ENCODE measurements at places on chromosomes 13 and 19. TPM values are rescaled to one million over a fixed set of nuclear protein-coding genes. Genes with fewer than 3 reads are reported as not detected.

GRCh38 chr13:25179832-25180774 is 8.0 kb upstream of the AMER2 start:
- DNase-seq, result no peak

GRCh38 chr19:16970821-16971220 is 55.8 kb downstream of the CPAMD8 start:
- no peak for DNase-seq

DNA sequence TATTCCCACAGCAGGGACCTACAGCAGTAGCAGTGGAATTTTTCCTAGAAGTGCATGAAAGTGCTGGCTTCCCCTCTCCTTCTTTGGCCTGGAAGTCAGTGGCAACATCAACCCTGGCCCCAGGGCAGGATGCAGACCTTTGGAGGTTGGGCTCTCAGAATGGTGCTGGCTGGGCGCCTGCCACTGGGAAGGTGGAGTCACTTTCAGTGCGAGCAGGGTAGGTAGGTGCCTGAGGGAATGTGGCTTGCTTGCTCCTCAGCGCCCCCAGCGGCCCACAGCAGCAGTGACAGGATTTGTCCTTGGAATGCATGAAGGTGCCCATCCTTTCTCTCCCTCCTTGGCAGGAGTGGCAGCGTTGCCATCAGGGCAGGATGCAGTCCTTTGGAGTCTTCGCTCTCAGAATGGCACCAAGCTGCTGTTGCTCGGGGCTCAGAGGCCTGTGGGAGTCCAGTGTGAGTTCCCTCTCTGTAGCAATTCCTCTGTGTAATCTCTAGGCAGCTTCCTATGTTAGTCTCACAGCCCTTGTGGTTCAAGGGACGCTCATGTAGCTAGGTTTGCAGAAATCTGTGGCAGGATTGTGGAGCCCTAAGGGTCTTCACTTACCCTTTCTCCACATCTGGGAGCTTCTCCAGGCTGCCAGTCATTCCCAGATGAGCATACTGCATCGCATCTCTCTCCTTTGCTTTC is 354.4 kb upstream of the DACH1 start:
- DNase-seq, result peak; percentile 63

- DNase-seq, result no peak
Observed at GRCh38 chr13:86765462-86765861, 905.7 kb upstream of the SLITRK5 start.

GRCh38 chr19:821231-821824 is 427 bp downstream of the PLPPR3 start:
- DNase-seq, result no peak

- DNase-seq, result no peak
Observed at GRCh38 chr19:15101479-15102082, 5.6 kb upstream of the SYDE1 start.

DNA sequence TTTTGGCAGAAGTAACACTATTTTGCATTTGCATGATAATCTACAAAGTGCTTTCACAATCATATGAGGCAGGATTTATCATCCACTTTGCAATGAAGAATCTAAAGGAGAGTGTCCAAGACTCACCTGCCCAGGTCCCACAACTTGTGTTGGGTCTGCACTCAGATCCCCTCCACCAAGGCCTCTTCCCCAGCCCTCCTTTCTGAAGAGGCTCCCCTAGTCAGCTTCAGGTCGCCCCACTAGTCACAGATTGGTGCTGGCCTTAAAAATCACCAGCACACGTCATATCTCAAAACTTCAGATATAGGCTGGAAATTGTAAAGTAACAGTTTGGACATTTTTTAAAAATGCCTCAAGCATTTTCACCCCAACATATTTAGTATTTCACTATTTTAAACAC is 17.5 kb downstream of the ATP7B start:
- DNase-seq, result no peak

DNA sequence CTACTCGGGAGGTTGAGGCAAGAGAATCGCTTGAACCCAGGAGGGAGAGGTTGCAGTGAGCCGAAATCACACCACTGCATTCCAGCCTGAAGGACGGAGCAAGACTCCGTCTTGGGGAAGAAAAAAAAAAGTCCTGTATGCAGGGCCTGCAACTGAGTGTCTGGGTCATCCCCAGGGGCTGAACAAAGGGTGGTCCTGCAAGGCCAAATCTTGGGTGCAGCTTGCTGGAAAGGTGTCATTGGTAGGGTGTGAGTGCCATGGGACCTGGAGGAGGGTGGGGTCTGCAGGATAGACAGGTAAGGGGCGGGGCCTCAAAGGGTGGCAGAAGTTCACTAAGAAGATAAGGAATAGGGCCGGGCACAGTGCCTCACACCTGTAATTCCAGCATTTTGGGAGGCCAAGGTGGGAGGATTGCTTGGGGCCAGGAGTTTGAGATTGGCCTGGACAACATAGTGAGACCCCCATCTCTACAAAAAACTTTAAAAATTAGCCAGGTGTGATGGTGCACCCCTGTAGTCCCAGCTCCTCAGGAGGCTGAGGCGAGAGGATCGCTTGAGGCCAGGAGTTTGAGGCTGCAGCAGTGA is 31.5 kb downstream of the ZSWIM4 start:
- no peak for DNase-seq

DNA sequence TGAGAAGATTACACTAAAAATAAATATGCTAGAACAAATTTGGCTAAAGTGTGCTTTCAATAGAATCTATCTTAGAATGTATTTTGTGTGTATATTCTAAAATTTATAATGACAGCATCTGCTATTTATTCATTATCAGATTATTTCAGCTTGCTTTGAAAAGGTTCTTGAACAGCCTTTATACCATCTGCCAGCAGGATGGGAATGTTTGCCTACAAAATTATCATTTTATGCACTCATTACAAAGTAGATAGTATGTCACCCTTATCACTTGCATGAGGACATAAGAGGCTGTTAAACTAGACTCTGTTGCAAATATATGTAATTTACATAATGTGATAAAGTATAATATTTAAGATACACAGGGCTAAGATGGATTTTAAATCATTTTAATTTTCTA is 1286.9 kb upstream of the PCDH20 start:
- DNase-seq, result no peak

- DNase-seq, result peak; percentile 86
Observed at GRCh38 chr13:46345866-46346265, 41.2 kb downstream of the RUBCNL start.

- DNase-seq, result no peak
Observed at GRCh38 chr13:102645701-102646100, 48.9 kb downstream of the TPP2 start.

DNA sequence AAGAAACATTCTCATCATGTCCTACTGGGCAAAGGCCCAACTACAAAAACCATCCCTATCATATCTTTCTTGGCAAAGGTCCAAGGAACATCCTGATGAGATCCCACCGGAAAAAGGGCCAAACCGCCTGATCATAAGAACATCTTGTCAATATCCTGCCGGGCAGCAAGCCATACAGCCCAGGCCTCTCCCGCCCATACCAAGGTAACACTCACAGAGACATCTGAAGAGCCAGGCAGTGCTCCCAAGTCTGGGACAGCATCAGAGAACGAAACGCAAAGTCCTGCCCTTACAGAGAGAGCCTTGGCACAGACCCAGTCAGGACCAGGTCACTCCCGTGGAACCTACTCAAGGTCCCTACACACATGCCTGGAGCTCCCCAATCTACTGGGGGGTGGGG is 18.5 kb upstream of the ZNF331 start:
- DNase-seq, result no peak

GRCh38 chr19:35037716-35038622 is 3.6 kb upstream of the HPN start:
- no peak for DNase-seq

DNA sequence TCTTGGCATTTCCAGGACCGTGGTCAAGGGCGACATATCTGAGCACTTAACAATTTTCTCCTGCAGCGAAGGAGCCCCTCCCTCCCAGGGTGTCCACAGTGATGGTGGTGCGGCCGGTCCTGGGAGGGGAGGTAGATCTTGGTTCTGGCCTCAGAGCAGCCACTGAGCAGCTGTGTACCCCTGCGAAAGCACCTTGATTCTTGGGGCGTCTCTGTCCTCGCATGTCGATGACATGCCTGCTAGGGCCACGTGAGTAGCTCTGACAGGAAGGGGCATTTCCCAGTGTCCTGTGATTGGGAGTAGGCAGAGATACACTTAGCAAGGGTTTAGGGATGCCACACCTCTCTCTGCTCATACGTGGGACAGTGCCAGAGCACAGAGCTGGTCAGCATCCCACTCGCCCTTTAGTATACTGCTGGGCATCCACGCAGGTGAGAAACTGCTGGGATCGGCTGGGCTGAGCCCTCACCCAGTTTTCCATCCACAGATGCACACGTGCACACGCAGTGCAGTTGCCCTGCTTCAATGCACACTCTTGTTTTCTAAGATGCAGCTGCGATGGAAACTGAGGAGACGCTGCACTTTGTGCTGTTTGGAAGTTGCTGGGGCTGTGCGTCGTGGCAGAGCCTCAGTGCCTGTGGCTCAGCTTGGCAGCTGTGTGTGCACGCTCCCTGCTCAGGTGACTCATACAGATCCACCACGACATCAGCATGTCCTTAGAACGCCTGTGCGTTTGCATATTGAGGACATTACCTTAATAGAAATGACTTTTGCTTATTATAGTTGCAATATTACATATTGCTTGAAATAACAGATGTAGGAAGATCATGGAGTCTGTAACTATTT is 66.8 kb downstream of the TEX29 start:
- DNase-seq, result no peak

DNA sequence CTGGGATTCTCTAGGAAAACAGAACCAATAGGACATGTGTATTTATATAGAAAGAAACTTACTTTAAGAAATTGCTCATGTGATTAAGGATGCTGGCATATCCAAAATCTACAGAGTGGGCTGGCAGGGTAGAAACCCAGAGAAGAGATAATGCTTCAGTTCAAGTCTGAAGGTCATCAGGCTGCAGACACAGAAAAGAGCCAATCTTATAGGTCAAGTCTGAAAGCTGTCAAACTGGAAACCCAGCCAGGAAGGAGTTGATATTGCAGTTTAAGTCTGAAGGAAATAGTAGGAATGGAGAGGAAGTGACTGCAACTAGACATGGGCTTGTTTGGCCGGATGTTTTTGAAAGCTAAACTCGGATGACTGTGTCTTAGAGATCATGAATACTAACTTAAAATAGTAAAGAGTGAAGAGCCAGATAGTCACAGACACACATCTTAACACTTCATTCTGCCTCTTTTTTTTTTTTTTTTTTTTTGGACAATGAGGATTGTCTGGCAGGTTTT is 125.3 kb upstream of the GPC6 start:
- no peak for DNase-seq

DNA sequence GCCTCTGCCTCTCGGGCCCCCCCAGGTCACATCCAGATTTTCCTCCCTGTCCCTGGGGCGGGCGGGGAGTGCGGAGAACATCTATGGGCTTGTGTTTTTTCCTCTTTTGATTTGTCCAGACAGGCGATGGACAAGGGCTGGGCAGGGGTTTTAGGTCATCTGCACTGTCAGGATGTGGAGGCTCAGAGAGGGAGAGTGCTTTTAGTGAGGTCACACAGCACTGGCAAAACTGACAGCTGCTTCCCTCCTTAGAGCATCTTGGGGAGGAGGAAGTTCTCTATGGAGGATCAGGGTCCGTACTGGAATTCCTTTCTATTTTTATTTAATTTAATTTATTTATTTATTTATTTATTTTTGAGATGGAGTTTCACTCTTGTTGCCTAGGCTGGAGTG is 38.9 kb downstream of the NFIC start:
- DNase-seq, result no peak

DNA sequence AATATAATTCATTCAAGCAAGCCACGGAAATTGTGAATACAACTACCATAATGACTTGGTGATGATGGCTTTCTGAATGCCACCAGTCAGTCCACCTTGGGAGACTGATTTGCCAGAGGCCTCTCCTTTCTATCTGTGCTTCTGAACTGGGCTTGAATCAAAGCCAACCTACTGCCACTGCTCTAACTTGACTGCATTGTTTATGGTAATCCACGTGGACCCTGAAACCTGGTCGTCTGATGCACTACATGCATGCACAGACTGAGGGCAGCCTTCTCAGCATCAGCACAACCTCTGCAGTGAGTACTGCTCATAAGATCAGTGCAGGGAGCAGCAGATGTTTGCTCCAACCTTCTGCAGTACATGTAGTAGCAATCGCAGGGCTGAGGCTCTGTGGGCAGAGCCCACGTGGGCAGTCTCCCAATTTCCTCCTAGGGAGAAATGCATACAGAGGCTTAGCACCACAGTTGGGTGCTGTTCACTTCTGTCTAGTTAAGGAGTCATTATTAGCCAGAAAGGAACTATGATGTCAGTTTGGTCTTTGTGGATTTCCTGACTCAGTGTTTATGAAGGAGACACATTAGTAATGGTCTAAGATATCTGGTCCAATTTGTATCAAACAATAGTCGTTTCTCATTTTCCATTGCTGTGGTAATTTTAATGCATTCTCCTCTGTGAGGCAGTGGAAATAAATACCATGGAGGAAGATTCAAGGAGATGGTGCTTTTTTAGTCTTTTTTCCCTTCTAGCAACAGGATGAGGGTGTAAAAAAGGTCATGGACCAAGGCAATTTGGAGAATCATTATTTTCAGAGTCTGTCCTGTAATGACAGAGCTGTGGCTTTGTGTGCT is 82.5 kb downstream of the AKAP11 start:
- no peak for DNase-seq

DNA sequence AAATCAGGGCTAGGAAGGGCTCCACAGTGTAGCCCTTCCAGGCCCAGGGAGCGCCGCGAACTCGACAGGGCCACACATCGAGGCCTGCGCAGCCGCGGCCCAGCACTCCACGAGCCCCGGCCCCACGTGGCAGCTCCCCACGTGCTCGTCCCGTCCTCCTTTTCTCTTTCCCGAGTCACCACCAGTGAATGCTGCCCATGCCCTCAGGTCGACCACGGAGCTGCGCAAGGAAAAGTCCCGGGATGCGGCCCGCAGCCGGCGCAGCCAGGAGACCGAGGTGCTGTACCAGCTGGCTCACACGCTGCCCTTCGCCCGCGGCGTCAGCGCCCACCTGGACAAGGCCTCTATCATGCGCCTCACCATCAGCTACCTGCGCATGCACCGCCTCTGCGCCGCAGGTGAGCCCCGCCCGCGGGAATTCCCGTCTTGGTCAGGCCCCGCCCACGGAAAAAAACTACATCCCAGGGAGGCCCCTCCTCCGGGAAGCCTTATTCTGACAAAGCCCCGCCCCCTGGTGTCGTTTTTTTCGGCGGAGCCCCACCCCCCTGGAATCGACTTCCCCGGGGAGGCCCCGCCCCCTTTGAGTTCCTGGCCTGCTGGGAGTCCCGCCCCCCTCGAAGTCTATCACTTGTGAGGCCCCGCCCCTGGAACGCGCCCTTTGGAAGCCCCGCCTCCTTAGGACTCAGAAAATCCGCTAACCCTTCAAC is 7.0 kb downstream of the HIF3A start:
- peak; percentile 84 for DNase-seq

KRTDAP gene
- not detected for total RNA-seq

ZNF382 gene
- total RNA-seq, result 3.6 TPM

KIR3DL2 gene
- total RNA-seq, result not detected

SOX1 gene
- not detected for total RNA-seq

RFPL4AL1 gene
- not detected for total RNA-seq

FXYD5 gene
- 2.6 TPM for total RNA-seq

FPR3 gene
- 10.4 TPM for total RNA-seq

RYR1 gene
- 0.28 TPM for total RNA-seq

MUC16 gene
- 0.06 TPM for total RNA-seq
